Stimulated activated CD4-positive, alpha-beta T cell treated with anti-CD3 and anti-CD28 coated beads, Interleukin-12 subunit alpha, Interleukin-12 subunit beta, amount 100 ng/mL, for 48 hours (primary cell): ENCODE measurements at places on chromosomes 6 and 20.

DNA sequence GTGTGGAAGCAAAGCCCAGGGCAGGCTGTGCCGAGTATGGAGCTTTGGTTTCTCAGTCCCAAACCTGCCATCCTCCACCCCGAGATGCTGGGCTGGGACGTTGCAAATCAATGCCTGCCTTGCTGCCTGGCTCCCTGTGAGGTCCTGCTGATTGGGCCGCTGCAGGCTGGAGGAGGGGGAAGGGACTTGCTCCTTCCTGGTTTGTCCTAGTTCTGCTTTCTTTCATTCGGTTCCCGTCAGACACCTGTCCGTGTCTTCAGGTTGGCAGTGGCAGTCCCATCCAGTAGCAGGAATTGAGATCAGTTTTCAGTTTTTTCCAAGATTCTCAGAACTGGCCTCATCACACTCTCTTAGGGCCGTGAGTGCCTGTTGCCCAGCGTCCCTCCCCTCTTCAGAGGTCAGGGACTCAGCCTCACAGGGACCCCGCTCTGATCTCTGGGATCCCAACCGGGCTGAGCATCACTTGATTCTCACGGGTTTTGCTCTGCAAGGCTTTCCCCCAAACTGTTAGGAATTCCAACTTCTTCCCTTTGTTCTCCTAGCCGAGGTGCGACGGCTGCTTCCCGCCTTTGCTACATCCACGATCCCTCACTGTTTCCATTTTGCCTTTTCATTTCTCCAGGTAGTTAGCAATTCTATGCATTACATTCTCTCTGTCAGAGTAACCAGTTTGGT lies 24.2 kb upstream of the TAGAP start:
- no peak for DNase-seq

DNA sequence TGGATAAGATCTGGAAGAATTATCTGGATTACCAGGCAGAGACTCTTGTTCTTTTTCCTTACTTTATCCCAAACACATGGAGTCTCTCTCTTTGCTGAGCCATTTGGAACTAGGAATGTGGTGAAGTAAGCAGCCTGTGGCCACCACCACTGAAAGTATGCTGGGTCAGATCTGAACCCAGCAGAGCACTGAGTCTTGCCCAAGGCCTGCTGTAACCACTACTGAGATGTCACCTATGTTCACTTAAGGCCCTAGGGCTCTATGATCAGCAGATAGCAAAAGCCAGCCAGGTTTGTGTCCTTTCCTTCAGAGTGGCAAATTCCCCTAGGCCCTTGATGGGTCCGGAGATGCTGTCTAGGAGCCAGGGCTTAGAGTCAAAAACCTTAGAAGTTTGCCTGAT lies 103.3 kb upstream of the PLN start:
- no peak for DNase-seq

DNA sequence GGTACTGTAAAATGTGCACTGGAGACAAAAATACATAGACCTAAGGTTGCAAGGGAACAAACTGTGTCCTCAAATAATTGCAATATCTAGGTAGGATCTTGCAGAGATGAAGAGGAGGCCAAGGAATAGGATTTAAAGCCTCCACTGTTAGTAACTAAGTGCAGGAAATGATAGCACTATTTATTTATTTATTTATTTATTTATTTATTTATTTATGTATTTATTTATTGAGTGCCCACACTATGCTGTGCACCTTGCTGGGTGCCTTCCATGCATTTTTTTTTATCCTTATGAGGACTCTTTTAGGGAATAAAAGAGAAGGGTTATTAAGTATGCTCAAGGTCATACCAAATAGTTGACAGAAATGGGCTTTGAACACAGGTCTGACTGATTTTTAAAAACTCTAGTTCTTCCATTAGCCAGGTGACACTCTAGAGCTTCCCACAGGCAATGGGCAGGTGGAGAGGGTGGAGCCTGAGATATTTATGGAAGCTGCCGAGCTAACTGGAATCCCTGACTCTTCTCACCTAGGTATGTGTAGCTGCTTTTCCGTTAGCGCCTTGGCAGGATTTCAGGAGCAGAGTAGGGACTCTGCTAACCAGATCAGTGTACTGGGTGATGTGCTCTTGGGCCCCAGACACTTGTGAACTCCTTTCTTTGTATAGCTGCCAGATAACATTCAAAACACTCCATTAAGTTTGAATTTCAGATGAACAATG lies 12.8 kb upstream of the NUP153 start:
- no peak for DNase-seq

DNA sequence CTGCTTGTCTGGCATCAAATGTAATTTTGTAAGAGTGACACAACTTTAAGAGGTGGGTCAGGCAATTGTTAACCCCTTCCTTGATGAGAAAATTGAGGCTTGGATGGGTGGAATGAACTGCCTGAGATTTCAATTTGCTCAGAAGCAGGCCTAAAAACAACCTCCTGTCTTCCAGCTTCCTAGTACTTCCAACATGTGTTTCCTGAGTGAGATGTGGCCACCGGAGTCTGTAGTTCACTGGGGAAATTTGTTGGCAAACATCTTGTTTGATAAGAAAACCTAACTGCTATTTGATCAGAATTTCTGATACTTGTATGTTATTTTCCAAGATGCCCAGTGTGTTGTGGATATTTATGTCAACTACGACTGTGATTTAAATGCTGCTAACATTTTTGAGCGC lies 51.3 kb downstream of the ARFGEF2 start:
- no peak for DNase-seq

DNA sequence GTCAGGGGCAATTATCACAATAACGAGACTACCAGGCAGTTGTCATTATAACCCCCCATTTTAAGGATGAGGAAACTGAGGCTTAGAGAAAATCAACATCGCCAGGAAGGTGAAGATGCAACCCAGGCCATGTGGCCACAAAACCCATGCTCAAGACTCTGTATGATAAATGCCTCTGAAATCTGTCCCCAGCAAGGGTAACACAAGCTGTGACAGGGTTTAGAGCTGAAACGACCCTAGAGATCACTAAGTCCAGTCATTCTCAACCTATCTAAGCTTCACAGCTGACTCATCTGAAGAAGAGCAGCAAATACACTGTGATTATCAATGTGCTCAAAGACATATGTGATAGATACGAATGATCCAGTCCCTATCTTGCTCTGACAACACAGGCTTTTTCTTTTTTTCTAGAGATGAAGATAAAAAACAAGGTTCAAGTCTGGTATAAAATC lies 47.0 kb downstream of the ARHGAP18 start:
- no peak for DNase-seq

DNA sequence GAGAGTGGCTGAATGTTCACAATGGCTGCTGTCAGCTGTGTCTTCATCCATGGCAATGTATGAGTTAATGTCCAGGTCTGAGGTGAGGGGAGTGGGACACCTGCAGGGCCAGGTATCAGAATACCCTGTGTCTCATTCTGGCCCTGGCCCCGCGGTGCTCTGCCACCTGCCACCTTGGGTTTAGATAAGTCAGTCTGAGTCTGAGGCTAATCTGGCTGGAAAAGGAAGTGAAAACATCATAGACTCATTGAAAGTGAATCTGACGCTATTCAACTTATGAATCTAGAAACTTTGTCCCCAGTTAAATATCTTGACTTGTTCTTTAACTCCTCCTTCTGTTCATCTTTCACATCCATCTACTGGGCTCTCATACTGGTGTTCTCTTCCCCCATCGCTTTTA lies 267.1 kb upstream of the JAG1 start:
- no peak for DNase-seq

DNA sequence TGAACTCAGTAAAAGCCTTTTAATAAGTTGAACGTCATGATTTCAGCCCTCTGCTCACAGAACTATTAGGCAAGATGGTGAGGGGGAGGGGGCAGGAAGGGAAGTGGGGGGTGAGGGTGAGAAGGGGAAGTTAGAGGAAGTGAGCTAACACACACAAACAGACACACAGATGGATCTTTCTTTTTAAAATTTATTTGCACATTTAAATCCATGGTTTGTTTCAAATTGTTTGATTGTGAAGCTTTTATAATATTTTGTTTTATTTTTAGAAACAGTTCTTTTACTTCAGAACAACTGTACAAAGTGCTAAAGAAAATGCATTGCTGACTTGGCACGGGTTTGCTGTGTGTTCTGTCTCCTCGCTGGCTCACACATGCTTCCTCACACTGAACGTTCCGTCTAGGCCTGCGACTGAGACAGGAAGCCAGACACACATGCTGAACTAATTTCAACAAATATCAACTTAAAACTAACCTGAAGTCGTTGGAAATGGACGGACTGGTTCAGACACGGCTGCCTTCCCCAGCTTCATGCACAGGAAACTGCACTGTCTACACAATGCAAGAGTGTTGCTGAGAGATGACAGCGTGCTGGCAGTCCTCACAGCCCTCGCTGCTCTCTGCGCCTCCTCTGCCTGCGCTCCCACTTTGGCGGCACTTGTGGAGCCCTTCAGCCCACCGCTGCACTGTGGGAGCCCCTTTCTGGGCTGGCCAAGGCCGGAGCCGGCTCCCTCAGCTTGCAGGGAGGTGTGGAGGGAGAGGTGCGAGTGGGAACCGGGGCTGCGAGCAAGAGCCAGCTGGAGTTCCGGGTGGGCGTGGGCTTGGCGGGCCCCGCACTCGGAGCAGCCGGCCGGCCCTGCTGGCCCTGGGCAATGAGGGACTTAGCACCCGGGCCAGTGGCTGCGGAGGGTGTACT lies 8.1 kb upstream of the ZBP1 start:
- no peak for DNase-seq

DNA sequence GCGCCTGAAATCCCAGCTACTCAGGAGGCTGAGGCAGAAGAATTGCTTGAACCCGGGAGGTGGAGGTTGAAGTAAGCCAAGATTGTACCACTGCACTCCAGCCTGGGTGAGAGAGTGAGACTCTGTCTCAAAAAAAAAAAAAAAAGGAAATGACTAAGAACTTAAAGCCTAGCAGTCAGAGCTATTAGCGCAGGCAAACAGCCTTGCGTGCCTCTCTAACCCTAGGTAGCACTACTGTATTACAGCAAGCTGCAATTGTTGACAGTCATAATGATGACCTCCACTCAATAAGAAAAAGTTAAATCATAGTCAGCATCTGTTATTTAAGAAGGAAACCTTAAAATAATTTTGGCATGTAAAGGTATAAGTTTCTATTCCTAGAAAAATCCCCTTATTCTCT lies 14.4 kb downstream of the GSS start:
- DNase-seq: no peak

DNA sequence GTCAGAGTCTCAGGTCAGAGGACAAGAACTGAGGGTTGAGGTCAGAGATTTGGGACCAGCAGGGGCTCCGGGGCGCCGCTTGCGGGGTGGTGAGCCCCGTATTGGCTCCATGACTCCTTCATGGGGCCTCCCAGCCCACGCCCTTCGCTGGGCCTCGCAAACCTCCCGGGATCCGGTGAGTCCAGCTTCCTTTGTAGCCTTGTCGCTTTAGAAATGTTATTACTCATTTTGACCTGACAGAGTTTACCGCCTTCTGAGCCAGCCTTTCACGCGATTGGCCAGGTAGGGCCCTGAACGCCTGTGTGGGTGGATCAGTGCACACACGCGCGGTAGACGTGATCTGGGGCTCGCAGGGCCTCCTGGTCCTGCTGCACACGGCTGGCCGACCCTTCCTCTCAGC lies 181.1 kb downstream of the ERMARD start:
- DNase-seq: no peak

- no peak for DNase-seq
Measured at GRCh38 chr6:126344181-126344580, 4.3 kb downstream of the CENPW start.

DNA sequence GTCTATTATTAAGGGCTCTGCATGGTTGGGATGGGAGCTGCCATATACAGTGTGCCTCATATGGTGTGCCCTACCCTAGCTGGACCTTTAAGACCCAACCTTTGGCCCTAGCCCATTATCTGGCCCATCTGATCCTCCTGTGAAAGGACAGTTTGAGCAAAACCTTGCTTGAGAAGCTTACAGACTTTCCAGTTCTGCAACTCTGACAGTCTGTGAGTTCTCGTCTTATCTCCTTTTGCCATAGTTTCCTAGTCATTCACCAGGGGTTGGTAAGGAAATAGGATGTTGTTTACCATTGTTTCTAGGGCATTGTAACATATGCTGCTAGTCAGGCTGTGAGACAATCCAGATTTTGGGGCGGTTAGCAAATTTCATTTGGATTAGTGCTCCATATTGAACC lies 17.2 kb downstream of the CTNNBL1 start:
- no peak for DNase-seq

DNA sequence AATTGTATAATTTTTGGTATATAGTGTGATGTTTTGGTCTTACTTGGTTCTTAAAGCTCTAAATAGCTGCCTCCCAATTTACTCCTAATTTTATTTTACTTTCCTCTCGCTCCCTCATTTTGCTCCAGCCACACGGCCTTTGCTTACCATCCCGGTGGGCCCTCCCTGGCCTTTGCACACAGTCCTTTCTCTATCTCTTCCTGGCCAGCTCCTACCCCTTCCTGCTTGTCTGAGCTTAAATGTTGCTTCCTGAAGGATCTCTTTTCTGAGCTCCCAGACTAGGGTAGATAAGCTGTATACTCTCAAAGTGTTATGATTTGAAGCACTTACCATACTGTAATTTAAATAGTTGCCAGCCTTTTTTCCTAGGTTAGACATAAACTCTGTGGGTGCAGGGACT lies 121.7 kb downstream of the UTRN start:
- no peak for DNase-seq

- DNase-seq: no peak
Measured at GRCh38 chr6:158906926-158907325, 87.8 kb upstream of the EZR start.

- DNase-seq: no peak
Measured at GRCh38 chr20:10432079-10432478, 1.9 kb downstream of the MKKS start.

GRCh38 chr6:106574741-106575458 lies 54.4 kb downstream of the RTN4IP1 start:
- no peak for DNase-seq
